ENCODE measurements at places on chromosomes 5 and 9. TPM values are rescaled to one million over a fixed set of nuclear protein-coding genes. Genes with fewer than 3 reads are reported as not detected.

COL5A1 gene
- 78.9 TPM for total RNA-seq

NDST1 gene
- total RNA-seq = 142 TPM

PKD2L2 gene
- total RNA-seq = not detected

EGFL7 gene
- 25.9 TPM for total RNA-seq

IL4 gene
- total RNA-seq = not detected

AK1 gene
- total RNA-seq = 36.6 TPM

Measured in MG63 (cell line).